ENCODE measurements at places on chromosomes 5 and 9.

- peak; percentile 24 for DNase-seq
Measured at GRCh38 chr9:89372230-89372816, 54.0 kb downstream of the SECISBP2 start.

DNA sequence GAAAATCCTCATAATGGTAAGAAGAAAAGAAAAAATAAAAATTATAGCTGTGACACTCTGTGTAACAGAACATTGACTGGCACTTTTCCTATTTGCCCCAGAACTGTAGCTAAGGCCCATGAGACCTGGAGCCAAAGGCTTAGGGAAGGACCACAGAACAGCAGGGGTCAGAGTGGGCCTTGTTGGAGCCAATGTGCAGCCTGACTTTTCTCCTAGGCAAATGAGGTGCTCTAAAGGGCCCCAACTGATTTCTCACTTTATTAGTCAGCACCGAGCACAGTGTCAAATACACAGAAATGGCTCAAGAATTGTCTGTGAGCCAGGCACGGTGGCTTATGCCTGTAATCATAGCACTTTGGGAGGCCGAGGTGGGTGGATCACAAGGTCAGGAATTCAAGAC lies 4.0 kb upstream of the MEGF9 start:
- DNase-seq: no peak

- no peak for DNase-seq
Measured at GRCh38 chr9:90455316-90455715, 187.3 kb downstream of the DIRAS2 start.

GRCh38 chr5:122259995-122260394 lies 52.0 kb upstream of the SNCAIP start:
- DNase-seq: no peak

- no peak for DNase-seq
Measured at GRCh38 chr9:127020802-127021078, 101.7 kb downstream of the ANGPTL2 start.

GRCh38 chr5:152246401-152246800 lies 158.7 kb downstream of the NMUR2 start:
- DNase-seq: no peak

GRCh38 chr5:321230-321725 lies at the start of gene AHRR:
Gene AHRR, plus strand, starts transcription at chr5:321714. Its CDS starts 22,189 bp downstream, at chr5:343903.
- no peak for DNase-seq

- no peak for DNase-seq
Measured at GRCh38 chr5:97297063-97297703, 114.1 kb upstream of the RIOK2 start.

GRCh38 chr9:69919461-69920061 lies 98.9 kb downstream of the CFAP95 start:
- DNase-seq: no peak

- DNase-seq: no peak
Measured at GRCh38 chr9:971901-972500, 4.5 kb upstream of the DMRT3 start.

DNA sequence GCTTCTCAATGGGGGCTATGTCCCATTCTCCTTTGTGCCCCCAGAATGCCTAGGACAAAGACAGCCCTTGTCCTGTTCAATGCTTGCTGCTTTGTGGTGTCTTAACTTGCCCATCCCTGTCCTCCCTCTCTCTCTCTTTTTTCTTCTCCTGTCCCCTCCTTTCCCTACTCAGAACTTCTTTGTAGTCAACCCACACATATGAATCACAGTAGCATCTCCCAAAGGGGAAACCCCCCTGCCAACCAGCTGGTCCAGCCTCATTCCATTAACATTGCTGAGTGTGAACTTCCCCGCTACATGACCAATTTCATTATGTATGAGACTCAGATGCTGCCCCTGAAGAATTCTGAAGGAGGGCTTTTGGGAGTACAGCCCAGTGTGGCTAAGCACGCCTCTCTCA lies 408.3 kb downstream of the ENC1 start:
- no peak for DNase-seq

GRCh38 chr5:83764101-83764500 lies 43.4 kb upstream of the HAPLN1 start:
- no peak for DNase-seq

- no peak for DNase-seq
Measured at GRCh38 chr9:20040991-20041696, 252.3 kb upstream of the SLC24A2 start.

GRCh38 chr5:151156507-151157420 lies 815 bp downstream of the ANXA6 start:
- no peak for DNase-seq

- DNase-seq: no peak
Measured at GRCh38 chr9:38214432-38214831, 145.4 kb upstream of the SHB start.

DNA sequence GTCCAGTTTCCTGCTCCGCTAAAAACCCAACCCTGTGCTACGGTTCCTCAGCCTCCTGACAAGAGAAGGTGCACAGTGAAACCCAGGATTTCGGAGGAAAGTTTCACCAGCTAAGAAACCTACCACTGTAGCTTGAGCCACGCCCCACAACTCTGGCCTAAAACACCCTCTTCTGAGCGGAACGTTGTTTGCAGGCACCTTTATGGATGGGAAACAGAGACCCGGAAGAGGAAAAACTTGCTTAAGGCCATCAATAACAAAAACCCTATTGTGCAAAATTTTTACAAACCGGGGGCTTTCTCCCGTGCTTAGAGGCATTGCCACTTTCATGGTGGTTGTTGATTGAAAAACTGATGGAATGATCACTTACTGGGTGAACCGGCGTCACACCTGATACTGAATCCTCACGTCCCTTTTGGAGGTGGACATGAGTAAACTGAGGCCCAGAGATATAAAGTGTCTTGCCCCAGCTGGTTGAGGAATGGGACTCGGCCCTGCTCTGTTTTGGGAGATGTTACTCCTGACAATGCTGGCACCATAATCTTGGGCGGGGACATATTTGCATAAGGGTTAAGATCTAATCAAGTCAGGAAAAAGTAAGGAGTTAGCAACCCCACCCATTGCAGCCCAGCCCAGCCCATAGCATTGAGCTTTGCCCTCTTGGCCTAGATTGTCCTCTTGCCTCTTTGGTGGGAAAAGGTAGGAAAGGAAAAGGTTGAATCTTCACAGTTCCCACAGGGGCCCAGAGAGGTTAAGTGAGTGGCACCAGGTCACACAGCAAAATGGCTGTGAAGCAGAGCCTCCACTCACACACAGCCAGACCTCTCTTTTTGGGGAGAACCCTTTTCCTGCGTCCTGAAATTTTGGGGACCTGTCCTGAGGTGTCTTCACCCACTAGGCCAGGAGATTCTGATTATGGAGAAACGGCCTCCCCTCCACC lies 23.2 kb upstream of the PTGS1 start:
- DNase-seq: no peak

GRCh38 chr9:69180670-69181069 lies 6.6 kb downstream of the TJP2 start:
- DNase-seq: peak; percentile 21

GRCh38 chr5:72501488-72501887 lies 5.7 kb downstream of the ZNF366 start:
- no peak for DNase-seq

GRCh38 chr9:68949271-68950000 lies 64.5 kb downstream of the PRKACG start:
- no peak for DNase-seq

GRCh38 chr9:77939149-77939668 lies 92.4 kb downstream of the GNAQ start:
- DNase-seq: no peak

GRCh38 chr5:61618577-61618976 lies 286.5 kb downstream of the ZSWIM6 start:
- DNase-seq: no peak

GRCh38 chr5:40402007-40402364 lies 277.7 kb upstream of the PTGER4 start:
- DNase-seq: no peak

GRCh38 chr9:26768145-26768544 lies 124.5 kb downstream of the CAAP1 start:
- DNase-seq: no peak

GRCh38 chr9:2021731-2022130 lies 6.6 kb downstream of the SMARCA2 start:
- no peak for DNase-seq

DNA sequence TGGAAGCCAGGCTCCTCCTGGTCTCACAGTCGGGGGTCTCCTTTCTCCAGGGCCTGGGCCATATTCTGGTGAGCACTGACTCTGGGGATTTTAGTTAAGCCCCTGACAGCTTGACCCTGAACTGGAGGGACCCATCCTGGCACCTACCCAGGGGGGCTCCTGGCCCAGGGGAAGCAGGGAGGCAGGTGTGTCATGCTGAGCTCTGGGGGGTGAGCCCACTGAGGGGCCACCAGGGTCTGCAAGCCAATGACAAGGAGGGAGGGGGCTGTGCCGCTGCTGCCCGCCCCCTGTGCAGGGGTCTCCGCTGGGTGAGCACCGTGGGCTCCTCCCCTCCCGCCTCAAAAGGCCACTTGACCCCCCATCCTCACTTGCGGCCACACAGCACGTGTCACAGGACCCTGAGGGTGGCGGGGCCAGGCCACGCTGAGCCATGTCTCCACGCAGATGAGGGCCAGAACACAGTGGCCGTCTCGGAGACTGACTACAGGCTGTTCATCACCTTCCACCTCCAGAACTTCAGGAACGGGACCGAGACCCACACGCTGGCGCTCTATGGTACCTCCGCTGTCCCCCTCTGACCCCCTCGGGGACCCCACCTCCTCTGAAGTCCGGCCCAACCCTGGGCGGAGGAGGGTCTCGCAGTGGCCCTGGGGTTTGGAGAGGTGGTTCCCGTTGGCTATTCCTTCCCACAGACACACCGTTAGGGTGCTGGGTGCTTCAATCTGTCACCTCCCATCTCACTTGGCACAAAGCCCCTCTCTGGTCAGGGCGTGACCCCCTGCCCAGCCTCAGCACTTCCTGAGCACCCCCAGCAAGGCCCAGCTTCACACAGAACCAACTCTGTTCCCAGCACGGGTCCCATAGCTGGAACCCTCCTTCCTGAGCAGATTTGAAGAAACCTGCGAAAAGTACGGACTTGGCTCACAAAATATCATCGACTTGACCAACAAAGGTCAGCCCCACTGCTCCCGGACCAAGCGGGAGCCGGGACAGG lies 2.0 kb downstream of the LCN9 start:
- DNase-seq: no peak

DNA sequence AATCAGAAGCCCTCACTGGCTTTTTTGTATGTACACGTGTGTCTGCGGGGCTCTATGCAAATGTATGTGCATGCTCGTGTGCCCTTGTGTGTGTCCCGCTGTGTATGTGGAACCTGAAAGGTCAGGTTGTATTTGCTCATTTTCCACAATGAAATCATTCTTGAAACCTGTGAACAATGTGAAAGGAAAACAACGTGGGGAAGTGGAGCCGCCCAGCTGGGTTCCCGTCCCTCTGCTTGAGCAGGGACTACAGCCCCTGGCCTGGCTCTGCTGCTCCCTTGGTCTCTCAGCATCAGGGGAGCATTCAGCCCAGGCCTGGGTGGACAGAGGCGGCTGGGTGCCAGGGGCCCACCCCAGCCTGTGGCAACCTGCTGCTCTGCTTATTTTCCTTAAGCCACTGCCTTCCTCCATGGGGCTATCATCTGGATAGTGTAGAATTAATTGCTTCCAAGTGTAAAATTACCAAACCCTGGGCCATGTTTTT lies 3.0 kb downstream of the ECSCR start:
- no peak for DNase-seq

- DNase-seq: no peak
Measured at GRCh38 chr5:149795360-149795759, 65.2 kb downstream of the PPARGC1B start.

DNA sequence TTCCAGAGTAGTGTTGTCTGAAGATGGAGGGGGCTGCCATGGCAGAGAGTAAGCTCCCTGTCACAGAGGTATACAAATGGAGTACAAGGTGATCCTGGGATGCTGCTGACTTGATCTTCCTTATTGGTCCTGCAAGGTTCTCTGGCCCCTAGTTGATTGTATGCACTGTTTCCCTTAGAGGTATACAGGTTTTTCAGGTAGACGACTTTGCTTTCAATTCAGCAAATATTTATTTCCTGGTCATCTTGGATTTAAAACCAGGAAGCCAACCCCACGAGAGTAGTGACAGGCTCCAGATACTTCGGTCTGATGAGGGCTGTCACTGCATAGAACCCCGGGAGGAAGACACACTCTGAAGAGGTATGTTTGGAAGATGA lies 16.5 kb upstream of the TRIM14 start:
- DNase-seq: no peak

DNA sequence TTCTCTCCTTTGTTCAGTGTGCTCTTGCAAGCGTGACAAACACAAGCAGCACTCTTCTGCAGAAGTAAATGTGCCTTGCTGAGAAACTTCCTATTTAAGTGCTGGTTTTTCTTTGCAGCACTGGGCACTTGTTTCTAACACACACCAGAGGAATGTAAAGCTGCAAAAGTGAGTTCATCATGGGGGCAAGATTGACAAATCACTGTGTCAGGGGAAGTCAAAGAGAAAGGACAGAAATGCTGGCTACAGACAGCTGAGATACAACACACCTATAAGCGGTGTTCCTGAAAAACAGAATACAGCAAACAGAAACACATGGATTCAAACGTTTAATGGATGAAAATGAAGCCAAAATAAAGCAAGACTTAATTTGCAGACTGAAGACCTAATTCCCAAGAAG lies 19.6 kb downstream of the ROR2 start:
- no peak for DNase-seq

GRCh38 chr9:87643778-87644570 lies 81.9 kb upstream of the CTSL start:
- no peak for DNase-seq

DNA sequence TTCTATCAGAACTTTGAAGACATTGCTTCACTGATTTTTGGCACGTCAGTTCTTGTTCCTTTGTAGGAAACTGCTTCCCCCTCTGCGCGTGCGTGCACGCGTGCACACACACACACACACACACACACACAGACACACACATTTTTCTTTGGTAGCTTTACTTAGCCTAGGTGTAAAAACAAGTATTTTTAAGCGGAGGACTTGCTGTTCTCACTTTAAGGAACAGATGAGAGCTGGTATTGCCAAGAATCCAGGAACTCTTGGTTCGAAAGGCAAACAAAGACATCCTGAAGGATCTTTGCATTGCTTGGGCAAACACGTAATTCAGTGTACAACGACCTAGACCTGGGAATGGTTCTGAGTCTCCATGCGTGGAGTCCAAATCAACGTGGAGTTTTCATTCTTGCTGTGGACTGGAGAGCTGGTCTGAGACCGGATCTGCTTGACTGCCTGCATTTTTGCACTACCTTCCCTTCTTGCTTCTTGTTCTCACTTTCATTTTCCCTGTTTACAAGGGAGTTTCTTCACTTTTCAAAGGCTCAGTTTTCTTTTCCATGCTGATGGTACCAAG lies 8.2 kb downstream of the TMEM268 start:
- DNase-seq: no peak
